Natural killer cell treated with Interleukin-12 subunit alpha and Interleukin-12 subunit beta and Interleukin-15 and Interleukin-18, amount 100 ng/mL, for 72 hours (primary cell): ENCODE measurements at places on chromosomes 3 and 15.

GRCh38 chr15:30974112-30974511 lies 17.3 kb downstream of the MTMR10 start:
- no peak for DNase-seq

- DNase-seq, result no peak
Observed at GRCh38 chr3:119767936-119768601, 13.8 kb upstream of the NR1I2 start.

DNA sequence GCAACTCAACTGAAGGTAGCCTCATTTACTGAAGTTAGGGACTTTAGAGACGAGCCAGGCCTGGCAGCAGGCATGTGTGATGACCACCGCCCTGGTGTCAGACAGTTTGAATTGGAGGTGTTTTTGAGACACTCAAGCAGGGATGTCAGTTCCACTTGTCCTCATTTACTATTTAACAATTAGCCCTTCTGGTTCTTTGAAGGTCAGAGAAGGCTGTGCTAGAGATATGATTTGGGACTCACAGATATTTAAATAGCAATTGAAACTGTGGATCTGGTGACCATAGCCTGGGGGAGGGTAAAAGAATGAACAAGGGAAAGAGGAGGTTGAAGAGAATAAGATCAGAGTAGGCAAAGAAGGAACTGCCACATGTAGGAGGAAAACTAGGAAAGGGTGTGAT lies 74.6 kb downstream of the REC114 start:
- DNase-seq, result no peak

GRCh38 chr3:128068156-128068620 lies 16.0 kb downstream of the SEC61A1 start:
- no peak for DNase-seq

GRCh38 chr15:37220949-37221670 lies 120.8 kb upstream of the MEIS2 start:
- DNase-seq, result no peak

DNA sequence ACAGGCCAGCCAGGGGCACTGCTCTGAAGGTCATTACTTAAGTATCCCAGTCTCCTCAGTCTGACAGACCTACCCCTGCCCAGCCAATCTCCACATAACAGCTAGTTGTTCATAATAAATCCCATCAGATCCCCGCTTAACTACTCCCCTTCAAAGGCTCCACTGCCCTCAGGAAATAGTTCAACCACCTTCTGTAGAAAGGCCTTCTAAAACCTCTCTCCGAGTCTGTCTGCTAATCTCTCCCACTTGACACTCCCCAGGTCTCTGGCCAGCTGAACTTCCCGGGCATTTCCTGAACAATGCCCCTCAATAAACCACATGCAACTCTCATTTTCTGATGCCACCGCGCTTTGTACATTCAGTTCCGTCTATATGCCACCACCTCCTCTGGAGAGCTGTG lies 6.0 kb downstream of the PRC1 start:
- DNase-seq, result no peak

DNA sequence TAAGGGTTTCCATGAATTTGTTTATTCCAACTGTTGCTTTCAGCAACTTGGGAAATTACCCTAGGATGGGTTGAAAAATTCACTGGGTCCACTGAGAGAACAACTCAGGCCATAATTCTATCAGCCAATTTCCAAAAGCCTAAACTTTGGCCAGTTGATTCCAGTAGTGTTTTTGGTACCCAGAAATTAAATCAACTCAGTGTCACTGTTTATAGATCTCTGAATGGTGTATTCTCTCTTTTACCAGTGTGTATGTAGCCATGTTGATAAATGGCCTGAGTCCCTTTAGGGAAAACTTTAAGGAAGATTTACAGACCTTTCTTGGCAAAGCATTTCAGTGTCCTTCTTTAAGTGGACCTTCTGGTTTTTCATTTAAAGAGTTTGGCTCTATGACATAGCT lies 636.4 kb downstream of the OTOL1 start:
- no peak for DNase-seq

DNA sequence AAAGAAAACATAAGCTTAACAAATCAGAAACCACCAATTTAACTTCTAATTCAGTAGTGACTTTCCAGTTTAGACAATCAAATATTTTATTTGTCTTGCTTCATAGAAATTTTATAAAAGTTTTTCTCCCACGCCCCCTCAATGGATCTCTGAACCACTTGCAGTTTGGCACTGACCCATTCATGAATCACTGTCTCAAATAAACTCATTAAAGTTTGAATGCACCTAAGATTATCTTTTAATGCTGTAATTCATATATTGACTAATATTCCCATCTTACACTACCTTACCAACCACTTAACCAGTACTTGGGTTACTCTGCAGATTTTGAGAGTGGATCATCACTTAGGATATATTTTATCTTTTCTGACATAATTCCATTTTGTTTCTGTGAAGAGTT lies 880.2 kb downstream of the OTOL1 start:
- no peak for DNase-seq

- peak; percentile 68 for DNase-seq
Observed at GRCh38 chr15:39623529-39623931, 42.7 kb downstream of the THBS1 start.

DNA sequence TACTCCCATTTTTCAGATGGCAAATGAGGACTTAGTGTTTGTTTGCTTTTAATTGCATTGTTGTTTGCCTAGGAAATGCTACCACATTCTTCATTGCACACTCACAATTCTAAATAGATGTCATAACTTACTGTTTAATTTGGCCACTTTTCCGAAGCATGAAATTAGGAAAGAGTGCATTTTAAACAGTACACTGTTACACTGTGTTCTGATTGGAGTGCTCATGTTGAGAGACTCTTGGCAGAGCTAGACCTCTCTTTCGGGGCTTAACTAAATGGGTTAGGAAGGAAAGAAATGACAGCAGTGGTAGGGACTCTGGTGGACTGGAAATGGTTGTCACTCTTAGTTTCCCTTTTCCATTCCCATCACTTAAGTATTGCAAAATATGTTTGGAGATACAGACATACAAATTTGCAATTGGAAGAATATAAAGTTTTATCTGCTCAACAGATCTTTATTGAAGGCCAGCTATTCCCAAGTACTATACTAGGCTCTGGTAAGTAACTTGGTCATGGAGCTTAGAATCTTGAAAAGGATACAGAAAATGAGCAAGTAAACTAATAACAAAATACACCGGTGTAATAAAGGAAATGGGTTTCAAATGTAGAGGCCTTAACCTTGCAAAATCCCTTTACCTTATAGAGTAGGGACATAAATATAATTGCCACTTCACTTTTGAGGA lies 90.2 kb downstream of the DCUN1D1 start:
- DNase-seq, result no peak

DNA sequence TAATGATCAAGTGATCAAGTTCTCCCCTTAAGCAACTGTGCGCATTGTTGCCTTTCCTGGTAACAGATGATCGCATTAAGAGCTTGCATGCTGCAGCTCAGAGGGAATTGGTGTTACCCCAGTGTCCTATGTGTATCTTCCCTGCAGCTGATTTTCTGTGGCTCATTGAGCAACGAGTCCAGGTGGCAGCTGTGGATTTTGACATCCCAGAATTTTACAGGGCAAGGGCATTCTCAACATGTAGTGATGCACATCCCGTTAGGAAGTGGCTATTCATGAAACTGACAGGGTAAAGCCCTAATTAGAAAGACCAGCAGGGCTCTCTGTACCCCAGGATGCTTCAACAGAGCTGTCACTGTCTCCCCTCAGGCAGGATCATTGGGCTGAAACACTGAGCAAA lies 232.8 kb downstream of the AGBL1 start:
- no peak for DNase-seq

DNA sequence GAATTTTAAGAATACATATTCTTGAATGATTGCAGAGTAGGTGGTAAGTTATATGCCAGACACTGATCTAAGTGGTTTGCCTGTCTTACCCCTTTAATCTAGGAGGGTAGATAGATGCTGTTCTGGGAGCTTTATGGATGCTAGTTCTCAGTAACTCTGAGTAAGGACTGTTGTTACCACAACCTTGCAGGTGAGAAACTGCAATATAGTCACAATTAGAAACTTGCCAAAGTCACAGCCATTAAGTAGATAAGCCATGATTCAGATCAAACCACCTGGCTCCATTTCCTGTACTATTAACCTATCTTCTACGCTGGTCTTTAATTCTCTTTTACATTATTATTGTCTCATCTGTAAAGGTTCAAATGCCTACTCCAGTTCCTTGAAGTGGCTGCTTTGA lies 46.8 kb downstream of the UBE2E2 start:
- no peak for DNase-seq

GRCh38 chr3:153785901-153786300 lies 335.3 kb upstream of the ARHGEF26 start:
- no peak for DNase-seq

DNA sequence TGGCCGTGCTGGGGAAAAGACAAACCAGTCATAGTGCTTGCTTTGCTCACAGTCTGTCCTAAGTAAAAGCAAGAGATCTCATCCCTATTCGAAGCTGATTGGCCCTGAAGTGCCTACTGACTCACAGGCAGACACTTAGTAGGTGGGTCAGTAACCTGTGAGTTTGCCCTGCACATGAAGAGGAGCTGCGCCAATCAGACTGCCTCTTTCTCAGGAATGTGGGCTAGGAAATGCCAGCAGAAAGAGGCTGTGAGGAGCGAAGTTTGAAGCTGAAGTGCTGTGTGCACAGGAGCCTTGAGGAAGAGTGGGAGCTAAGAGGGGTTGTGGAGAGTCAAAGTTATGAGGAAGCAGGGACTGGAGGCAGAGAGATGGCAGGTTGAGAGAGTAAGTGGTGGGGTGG lies 126.8 kb downstream of the IL20RB start:
- DNase-seq, result no peak

DNA sequence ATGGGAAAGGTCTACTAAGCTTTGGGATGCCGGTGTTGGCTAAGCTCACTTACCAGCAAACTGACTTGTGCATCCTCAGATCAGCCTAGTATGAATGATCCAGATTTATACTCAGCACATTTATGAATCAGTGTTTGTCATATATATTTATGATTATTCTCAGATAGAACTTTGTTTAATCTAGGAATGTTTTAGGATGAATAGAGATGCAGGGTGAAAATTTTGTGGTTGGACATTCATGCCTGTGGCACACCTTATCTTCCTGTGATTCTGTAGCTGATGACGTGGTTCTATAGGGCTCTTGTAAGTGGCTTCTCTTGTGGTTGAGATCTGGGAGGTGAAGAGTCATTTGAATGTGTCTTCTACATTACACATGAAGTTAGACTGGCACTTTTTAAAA lies 11.4 kb downstream of the CDIN1 start:
- DNase-seq, result no peak

- no peak for DNase-seq
Observed at GRCh38 chr3:185988080-185988815, 50.4 kb upstream of the TRA2B start.

DNA sequence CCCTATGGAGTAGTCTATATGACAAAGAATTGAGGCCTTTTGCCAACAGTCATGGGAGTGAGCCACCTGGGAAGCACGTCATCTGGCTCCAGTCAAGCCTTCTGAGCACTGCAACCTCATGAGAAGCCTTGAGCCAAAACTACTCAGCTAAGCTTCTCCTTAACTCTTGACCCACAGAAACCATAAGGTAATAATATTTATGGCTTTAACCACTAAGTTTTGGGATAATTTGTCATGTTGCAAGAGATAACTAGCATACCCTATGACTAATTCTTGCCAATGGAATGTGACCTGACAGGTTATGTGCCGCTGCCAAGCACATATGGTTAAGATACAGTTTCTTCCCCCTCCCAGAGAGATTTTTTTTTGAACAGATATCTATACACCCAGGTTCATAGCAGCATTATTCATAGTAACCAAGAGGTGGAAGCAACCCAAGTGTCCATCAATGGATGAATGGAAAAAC lies 11.8 kb upstream of the SLC6A11 start:
- DNase-seq, result no peak

DNA sequence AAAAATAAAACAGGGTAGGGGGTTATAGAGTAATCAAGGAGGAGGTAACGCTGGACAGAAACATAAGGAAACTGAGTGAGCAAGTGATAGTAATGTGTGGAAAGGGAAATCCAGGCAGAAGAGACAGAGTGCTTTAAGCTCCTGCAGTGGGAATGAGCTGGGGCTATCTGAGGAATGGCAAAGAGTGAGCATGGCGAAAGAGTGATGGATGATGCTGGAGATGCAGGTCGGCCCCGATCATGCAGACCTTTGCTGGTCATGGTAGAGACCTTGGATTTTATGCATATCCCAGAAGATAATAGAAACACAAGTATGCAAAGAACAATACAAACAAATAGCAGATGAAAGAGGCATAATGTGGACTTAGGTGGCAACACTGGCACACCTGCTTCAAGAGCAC lies 26.0 kb upstream of the ACAP2 start:
- DNase-seq, result no peak

GRCh38 chr15:80694611-80695098 lies 455 bp upstream of the ABHD17C start:
- peak; percentile 65 for DNase-seq

DNA sequence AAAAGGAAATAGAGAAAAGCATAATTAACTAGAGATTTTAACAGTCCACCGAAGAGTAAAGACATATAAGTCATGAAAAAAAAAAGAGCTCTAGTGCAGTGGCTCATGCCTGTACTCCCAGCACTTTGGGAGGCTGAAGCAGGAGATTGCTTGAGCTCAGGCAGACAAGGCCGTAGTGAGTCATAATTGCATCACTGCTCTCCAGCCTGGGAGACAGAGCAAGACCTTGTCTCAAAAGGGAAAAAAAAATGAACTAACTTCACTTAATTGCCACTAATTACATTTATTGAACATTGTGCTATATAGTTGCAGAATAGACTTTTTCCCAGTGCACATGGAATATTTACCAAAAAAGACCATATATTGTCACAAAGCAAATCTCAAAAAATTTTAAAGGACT lies 221.8 kb downstream of the CBLB start:
- DNase-seq, result no peak

- DNase-seq, result no peak
Observed at GRCh38 chr15:33393546-33393945, 82.8 kb downstream of the RYR3 start.

DNA sequence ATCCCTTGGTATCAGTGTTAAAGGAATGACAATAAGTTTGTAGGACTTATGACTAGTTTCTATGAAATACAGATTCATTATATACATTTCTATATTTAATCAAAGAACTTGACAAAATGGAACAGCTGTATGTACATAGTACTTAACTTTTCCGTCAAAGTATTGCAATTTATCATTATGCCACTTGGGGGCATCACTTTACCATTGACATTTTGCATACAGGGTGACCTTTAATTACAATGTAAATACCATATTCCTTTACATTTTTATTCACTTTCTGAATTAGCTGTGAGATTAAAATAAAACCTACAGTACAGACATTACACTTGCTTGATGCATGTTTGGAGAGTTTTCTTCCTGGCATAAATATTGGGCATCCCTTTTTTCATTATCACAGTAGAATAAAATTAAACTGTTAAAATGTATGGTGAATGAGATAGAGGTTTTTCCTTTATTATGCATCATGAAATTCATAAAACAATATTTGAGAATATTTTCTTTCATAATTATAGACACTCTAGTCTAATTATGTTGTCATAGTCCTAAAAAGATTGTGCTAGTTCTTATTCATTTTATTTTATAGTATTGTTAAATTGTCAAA lies 6.9 kb downstream of the NEK11 start:
- DNase-seq, result no peak

- no peak for DNase-seq
Observed at GRCh38 chr3:23940775-23941174, 4.3 kb upstream of the NR1D2 start.

- DNase-seq, result no peak
Observed at GRCh38 chr3:148820361-148821245, 7.0 kb upstream of the CPB1 start.

- DNase-seq, result no peak
Observed at GRCh38 chr3:31402117-31402516, 130.6 kb upstream of the STT3B start.
